Right forelimb (tissue), 1 donor: ENCODE measurements at places on chromosomes 6 and 20.

- no peak for DNase-seq
These were observed 29.4 kb downstream of the TIAM2 start for GRCh38 chr6:155024391-155025027.

DNA sequence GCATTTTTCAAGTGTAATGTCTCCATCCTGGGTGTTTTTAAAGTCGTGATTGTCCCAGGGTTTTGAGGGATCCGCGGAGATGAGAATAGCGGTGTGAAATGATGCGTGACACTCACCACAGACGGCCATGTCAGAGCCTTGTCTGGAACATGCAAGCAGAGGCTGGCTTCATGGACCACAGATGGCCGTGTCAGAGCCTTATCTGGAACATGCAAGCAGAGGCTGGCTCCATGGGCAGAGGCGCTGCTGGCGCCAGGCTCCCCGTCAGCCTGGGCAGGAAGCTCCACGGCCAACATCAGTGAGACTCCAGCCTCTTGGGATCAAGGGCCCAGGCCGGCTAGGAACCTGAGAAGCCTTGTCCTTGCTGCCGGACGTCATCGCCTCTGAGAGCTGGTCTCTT, 7.7 kb upstream of the MRGBP start:
- DNase-seq = no peak

DNA sequence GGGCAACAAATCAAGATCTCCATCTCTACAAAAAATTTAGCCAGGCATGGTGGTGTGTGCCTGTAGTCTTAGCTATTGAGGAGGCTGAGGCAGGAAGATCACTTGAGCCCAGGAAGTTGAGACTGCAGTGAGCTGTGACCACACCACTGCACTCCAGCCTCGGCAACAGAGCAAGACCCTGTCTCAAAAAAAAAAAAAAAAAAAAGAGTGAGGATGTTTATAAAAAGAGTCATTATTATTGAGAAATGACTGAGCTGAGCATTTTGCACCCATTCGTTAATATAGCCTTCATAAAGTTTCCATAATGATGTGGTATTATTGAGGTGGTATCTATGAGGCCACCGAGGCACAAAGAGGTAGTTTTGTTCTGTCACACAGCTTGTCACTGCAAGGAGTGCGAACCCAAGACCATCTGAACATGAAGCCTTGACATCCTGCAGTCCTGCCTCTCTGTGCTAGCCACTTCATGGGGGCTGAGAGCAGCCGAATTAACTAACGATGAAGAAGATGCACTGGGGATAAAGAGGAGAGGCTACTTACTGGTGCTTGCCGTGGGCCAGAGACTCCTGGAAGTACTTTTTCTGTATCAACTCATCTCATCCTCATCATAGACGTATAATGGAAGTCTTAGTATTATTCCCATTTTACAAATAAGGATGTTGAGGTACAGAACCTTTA, 175.5 kb downstream of the BCAS1 start:
- DNase-seq = no peak

- no peak for DNase-seq
These were observed 51.0 kb upstream of the IL20RA start for GRCh38 chr6:137095651-137096238.

DNA sequence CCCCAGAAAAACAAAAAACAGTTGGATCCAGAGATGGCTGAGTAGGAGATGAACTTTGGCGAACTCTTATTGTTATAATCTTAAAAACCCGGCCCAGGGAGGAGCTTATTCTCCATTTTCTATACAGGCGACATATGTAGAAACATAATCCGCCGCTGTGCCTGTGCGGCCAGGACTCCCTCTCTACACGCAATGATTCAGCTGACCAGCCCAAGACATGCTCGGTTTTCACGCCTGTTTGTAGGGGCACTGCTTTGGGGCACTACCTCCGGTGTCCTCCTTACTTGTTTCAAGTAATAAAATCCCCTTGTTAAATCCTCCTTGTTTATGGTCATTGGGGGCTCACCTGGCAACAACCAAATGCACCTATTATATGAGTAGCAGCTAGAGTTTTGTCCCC, 89.9 kb downstream of the SEL1L2 start:
- no peak for DNase-seq

GRCh38 chr6:42864602-42865001, 14.8 kb upstream of the RPL7L1 start:
- DNase-seq = no peak

DNA sequence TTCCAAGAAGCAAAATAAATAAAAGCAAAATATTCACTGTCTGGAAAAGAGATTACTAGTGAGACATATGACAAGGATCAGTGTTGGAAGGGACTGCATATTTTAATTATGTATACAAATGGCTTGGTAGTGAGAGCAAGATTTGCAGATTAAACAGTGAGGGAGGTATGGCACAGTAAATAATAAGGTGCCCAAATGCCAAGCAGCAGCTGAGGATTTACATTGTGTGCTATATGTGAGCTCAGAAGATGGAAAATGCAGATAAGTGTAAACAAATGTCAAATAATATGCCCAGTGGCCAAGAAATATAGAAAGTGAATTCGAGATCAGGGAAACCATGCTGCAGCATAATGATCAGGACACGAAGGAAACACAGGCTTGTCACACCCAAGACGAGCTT, 173.8 kb upstream of the NRSN1 start:
- no peak for DNase-seq

DNA sequence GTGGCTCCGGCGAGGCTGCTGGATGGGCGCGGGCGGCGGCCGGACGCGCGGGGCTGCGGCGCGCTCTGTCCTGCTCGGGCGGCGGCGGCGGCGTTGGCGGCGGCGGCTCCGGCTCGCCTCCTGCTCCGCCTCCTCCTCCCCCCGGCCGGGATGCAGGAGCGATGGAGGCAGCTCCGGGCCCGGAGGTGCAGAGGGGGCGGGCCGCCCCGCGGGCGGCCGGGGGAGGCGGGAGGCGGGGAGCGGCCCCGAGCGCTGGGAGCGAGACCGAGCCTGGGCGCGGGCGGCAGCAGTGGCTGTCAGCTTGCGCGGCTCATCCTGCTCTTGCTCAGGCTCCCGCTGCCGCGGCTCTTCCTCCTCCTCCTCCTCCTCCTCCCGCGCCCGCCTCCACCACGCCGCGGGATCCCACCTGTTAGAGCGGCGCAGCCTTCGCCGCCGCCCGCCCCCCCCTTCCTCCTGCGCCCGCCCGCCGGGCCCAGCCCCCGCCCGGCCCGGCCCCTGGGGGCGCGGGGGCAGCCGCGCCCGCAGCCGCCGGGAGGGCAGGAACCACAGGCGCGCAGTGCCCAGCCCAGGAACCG, at the start of gene NOL4L:
Gene NOL4L, minus strand, starts transcription at position 323 of the 575 bp plus-strand sequence. CDS start 443 bp downstream, outside the sequence.
- DNase-seq = no peak

DNA sequence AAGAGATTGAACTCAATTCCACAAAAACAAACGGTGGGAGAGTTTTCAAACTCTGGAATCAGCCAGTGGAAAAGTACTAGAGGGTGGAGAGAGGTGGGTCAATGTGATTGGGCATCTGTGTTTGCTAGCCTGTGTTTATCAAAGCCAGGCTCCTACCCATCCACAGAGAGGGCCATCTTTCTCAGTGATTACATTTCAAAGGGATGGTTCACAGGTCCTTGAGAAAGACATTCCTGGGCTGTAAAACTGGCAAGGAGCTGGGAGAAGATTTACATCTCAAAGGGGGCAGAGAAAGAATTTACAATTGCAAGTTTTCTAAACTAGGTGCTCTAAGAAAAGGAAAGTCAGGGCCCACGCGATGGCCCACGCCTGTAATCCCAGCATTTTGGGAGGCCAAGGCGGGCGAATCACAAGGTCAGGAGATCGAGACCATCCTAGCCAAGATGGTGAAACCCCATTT, 146.8 kb upstream of the UST start:
- DNase-seq = no peak

- no peak for DNase-seq
These were observed 26.5 kb downstream of the GTF2H5 start for GRCh38 chr6:158194487-158195280.

DNA sequence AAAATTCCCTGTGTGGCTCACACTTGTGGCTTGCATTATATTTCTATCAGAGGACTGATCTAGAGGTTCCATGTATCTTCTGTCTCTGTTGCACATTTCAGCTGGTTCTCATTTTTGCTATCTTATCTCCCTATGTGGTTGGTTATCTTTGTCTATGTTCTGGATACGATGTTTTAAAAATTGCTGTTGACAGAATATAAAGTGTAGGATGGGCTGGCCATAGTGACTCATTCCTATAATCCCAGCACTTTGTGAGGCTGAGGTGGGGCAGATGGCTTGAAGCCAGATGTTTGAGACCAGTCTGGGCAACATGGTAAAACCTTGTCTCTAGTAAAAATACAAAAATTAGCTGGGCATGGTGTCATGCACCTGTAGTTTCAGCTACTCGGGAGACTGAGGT, 9.9 kb upstream of the ULBP3 start:
- DNase-seq = no peak

DNA sequence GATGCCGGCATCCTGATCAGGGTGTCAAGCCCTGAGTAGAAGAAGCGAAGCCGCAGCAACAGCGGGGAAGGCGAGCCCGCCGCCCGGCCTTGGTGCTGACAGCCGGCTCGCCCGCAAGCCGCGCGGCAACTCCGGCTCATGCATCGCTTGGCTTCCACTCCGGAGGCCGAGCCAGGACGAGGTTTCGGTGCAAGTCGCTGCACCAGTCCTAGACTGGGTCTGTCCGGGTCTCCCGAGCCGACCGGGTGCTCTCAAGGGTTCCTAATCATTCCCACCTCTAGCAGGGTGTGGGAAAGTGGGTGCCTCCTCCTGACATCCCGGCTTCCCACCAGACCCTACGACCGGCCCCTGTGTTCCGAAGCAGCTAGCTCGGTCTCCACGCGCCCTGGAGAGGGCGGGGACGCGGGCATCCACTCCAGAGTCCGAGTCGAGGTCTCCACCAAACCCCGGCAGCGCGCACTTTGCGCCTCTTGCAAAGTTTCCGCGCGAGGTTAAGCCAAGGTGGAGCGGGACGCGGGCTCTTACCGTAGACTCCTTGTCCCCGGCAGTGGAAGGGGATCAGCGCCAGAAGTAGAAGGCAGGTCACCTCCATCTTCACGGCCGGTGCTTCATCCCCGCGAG, 1.4 kb downstream of the MDGA1 start:
- peak; percentile 56 for DNase-seq

GRCh38 chr6:168408504-168409136, 32.4 kb upstream of the SMOC2 start:
- DNase-seq = no peak

DNA sequence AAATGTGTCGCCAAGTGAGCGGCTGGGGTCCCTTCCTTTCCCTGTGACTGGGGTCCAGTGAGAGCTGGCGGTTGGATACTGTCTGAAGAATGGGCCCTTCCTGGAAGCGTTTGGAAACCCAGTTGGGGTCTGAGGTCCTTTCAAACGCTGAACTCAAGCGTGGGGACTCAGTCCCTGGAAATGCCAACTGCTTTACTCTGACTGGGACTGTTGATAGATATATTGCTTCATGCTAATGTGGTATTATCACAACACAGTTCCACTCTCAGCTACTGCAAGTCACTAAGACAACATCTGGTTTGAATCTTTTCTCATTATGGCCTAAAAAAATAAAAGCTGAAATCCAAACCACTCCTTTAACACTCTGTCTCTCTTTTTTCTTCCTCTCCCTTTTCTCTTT, 23.7 kb upstream of the PSMF1 start:
- no peak for DNase-seq

GRCh38 chr6:36963451-36964290, 9.1 kb downstream of the PI16 start:
- peak; percentile 46 for DNase-seq

DNA sequence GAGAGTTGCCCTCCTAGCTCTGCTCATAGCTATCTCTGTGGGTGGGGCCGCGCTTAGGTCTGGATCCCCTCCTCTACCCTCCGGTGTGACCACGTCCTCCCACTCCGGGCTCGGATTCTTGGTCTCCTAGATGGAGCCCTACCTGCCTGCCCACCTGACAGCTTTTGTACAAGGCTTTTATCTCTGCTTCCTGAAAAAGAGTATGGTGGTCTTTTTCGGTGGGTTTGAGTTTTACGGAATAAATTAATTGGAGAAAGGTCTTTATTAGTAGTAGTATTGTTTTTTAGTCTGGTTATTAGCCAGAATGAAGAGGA, 773 bp downstream of the SMAP1 start:
- no peak for DNase-seq

GRCh38 chr6:164013480-164014208, 599.1 kb downstream of the QKI start:
- DNase-seq = no peak

GRCh38 chr6:85680388-85680787, 37.7 kb upstream of the SYNCRIP start:
- DNase-seq = no peak

DNA sequence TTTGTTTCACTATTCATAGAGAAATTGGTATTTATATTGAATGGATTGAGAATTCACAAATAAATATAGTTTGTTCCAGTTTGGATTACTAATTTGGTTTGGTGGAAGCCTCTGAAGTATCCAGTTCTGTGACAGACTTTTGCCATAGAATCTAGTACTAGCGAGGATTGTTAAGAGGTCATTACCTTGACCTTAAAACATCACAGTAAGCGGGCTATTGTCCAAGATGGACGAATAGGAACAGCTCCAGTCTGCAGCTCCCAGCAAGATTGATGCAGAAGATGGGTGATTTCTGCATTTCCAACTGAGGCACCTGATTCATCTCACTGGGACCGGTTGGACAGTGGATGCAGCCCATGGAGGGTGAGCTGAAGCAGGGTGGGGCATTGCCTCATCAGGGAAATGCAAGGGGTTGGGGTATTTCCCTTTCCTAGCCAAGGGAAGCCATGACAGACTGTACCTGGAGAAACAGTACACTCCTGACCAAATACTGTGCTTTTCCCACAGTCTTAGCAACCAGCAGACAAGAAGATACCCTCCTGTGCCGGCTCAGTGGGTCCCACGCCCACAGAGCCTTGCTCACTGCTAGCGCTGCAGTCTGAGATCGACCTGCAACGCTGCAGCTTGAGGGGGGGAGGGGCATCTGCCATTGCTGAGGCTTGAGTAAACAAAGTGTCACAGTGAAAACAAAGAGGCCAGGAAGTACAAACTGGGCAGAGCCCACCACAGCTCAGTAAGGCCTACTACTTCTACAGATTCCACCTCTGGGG, 66.4 kb upstream of the NEDD9 start:
- DNase-seq = no peak

DNA sequence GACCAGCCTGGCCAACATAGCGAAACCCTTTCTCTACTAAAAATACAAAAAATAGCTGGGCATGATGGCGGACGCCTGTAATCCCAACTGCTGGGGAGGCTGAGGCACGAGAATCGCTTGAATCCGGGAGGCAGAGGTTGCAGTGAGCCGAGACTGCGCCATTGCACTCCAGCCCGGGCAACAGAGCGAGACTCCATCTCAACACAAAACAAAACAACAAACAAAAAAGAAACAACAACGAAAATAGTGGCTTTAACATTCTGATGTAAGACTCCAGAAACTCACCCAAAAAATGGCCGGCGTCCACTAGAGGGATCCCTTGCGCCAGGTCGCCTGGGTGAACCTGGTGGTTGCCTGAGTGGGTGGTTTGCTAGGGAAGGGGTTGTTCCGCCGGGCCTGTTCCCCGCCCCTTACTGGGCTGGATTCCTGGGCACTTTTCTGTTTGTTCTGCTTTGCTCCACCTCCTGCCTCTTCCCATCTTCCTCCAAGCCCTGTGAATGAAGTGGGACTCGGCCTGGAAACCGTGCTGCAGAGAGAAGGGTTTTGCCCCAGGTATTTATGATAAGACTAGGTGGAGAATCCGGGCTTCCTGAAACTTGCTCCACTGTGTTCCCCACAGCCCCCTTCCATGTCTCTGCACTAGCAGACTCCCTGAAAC, 1.5 kb downstream of the PABPC1L start:
- DNase-seq = no peak

GRCh38 chr6:14641423-14642135, 524.0 kb downstream of the CD83 start:
- DNase-seq = no peak
